AG09309 (cell line): ENCODE measurements at places on chromosomes 5 and 9.

DNA sequence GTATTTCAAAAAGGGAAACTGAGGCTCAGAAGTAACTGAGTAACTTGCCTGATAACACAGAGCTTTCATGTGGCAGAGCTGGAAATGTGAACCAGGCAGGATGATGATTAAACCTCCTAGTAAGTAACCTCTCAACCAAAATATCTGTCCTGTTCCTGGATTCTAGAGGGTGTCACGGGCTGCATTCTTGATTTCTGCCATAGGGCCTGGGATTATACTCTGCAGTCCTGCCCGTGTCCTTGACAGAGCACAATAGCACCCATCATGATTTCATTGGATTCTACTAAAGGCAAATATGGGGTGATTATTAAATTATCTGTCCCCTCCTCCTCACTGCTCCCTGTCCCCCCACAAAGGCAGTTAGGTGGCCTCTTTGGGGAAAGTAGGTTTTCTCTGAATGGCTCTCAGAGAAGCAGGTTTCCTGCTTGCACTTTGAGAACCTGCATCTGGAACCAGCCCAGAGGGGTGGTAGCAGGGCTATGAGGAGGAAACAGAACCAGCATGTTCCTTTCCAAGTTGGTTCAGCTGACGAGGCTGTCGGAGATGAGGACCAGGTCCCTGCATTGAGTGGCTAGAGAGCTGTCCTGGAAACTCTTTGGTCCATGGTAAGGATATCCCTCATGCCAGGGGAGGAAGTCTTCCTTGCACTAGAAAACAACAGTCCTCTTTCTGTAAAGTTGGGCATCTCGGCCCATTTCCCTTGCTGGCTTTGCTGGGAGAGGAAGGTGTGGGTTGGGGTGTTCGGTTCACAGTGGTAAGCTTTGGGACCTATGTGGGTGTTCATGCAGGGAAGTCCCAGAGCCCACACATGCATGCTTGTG lies 36.6 kb downstream of the PPARGC1B start:
- DNase-seq: no peak

DNA sequence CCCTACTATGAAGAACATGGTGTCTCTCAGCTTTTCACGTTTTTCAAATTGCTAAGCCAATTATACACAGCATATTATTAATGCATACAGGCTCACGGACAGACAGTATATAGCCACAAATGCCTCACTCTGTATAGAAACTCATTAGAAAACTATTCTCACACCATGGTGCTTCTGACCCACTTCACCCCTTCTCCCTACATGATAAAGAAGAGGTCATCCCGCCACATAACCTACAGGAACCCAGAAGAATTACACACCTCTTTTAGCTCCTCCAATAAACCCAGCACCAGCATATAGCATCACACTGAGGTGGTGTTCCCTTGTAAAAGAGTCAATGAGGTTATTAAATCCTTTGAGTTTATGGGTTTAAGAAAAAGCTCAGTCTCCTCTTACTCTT lies 5.6 kb downstream of the TLE1 start:
- no peak for DNase-seq

- no peak for DNase-seq
These were observed 163.1 kb downstream of the ESM1 start for GRCh38 chr5:54822324-54822687.

DNA sequence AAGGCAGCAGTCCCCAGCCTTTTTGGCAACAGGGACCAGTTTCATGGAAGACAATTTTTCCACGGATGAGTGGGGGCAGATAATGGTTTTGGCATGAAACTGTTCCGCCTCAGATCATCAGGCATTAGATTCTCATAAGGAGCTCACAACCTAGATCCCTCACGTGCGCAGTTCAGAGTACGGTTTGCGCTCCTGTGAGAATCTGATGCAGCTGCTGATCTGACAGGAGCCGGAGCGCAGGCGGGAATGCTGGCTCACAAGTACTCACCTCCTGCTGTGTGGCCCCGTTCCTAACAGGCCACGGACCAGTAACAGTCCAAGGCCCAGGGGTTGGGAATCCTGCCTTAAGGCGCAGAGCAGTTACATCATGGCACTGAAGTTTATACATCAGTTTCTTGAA lies 3.3 kb upstream of the BRD3 start:
- no peak for DNase-seq

DNA sequence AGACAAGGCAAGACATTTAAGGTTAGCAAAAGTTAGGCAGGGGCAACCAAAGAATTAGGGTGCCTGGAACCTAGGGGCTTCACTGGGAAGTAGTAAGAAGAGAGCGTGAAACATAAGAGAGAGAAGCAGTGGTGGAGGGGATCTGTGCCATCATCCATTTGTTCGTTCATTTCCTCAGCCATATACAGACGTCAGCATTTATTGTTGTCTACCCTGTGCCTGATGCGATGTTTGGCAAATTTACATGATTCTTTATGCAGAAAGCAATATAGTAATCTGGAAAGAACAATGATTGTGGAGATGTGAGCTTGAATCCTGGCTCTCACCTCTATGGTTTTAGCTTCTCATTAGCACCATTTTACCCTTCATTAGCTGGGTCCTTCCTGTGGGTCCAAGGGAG lies 477.5 kb upstream of the MPDZ start:
- no peak for DNase-seq

DNA sequence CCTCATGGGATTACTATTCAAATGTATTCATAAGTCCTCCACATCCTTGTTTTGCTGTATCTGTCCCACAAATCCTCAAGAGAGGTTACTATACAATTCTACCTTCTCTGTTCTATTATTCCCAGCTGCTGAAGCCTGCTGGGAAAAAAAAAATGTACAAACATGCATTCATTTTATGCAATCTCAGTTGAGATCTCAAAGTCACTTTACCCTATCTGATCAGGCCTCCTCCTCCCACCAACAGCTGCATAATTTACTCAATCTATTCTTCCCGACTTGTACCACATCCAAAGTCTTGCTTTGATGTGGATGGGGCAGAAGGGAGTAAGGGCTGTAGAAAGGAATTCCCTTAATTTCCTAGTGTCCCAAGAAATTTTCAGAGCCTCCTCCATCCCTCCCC lies 28.6 kb downstream of the PSIP1 start:
- no peak for DNase-seq

DNA sequence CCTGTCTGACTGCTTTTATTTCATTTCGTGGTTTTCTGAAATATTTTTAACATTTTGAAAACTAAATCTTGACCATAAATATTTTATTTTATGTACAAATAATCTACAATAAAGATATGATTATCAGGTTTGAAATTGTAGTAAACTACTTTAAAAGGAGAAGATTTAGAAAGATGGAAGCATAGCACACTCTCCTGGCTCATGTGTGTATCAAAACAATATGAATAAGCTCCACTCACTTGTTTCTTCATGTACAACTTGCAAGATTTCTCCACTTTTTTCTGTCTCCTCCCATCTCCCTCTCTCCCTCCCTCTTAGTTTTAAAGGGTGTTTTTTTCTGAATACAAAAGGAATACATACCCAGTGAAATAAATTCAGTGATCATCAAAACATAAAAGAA lies 15.4 kb upstream of the VPS13A start:
- DNase-seq: no peak

DNA sequence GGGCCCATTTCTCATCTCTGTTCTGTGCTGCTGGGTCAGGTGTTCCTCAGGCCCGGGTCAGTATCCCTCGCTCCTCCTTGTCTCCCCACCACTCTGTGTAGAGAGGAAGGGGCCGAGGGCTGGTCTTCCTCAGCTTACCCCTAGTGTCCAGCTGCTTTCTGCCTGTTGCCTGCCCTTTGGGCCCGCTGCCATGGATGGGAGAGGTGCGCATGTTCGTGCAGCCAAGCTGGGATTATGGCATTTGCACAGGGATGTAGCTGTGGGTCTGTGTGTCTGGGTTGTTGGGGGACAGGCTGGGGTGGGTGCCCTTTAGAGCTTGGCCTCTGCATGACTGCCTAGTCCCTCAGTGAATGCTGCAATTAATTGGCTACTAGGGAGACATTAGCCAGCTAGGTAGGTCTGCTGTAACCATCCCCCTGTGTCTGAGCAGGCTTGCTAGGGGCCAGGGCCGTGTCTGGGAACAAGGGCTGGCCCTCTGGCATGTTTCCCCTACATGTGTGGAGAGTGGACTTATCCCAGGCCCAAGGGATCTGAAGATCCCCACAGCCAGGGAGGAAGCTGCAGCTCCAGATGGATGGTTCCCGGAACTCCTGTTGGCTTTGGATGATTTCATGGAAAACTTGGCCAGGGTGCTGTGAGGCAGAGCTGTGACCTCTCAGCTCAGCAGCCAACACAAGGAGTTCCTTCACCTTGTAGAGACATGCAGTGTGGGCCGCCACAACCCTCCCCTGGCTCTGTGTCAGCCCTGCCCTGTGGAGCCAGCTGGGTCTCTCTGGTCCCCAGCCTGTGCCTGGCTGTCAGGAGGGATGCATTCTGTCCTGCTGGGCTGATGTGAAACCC lies 161.9 kb downstream of the MACROH2A1 start:
- no peak for DNase-seq

GRCh38 chr9:69308206-69308931 lies 16.6 kb upstream of the ENTREP1 start:
- DNase-seq: no peak

GRCh38 chr9:127170652-127171051 lies 48.2 kb upstream of the ANGPTL2 start:
- DNase-seq: no peak

DNA sequence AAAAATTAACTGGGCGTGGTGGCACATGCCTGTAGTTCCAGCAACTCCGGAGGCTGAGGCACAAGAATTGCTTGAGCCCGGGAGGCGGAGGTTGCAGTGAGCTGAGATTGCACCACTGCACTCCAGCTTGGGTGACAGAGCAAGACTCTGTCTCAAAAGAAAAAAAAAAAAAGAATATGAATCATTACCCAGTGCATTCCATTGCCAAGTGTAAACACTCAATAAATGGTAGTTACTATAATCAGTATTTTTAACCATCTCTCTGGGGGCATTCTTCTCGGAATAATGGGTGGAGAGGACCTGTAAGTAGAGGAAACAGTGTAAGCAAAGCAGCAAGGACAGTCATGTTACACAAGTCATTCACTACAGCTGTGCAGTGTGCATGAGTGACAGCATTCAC lies 13.8 kb upstream of the RANBP17 start:
- no peak for DNase-seq

DNA sequence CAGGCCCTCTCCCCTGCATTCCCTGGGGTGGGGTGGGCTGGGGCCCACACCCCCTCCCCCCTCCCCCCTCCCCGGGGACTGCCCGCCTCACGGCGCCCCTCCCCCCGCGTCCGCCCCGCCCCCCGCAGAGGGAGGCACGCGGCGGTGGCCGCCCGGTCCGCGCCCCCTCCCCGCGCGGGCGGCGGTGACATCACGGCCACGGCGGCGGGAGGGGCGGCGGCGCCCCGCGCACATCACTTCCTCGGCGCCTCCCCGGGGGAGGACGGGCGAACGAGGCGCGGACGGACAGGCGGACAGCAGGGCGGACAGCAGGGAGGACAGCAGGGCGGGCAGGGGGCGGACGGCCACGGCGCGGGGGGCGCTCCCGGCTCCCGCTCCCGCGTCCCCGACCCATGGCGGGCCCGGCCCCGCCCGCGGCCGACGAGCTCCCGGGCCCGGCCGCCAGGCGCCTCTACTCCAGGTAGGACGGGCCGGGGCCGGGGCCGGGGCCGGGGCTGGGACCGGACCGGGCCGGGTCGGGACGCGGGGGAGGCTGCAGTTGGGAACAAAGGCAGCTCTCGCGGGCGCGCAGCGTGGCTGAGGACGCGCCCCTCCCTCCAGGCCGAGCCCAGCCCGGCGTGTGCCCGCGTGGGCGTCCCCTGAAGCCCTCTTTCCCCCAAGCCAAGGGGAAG lies at the start of gene GPSM1:
TSS of gene GPSM1 (plus strand) at position 236 of the 671 bp plus-strand sequence. CDS start at position 393, 157 bp downstream.
- DNase-seq: no peak

GRCh38 chr5:114101153-114101552 lies 260.7 kb upstream of the KCNN2 start:
- DNase-seq: peak; percentile 16

DNA sequence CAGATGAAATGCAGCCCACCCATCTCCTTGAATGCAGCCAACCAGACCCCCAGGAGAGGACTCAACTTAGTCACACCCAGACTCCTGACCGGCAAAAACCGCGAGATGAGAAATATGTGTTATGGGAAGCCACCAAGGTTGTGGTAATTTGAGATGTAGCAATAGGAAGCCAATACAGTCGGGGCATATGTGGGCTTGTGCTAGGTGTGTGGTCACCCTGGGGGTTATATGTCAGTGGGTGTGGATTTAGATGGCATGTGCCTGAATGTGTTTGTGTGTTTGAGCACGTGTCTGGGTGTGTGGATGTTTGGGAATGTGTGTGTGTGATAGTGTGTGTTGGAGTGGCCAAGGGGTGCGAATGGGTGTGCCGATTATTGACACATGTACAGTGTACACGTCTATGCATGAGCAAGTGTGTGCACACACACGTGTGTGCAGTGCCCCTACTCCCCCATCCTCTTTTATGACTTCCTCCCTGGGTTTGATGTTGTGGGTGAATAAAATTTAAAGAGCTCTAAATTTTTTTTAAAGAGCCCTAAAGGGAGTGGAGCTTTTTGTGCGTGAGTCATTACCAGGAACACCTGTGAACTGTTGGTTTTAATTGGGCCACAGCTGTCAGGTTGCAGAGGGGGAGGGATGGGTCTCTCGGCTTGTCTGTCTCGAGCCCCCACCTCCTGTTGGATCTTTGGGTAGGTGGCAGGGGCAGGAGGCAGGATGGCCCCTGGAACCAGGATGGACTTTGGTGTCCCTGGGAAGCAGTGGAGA lies 86.8 kb downstream of the LHX2 start:
- no peak for DNase-seq

GRCh38 chr5:33604503-33604902 lies 163.7 kb downstream of the TARS1 start:
- DNase-seq: no peak

DNA sequence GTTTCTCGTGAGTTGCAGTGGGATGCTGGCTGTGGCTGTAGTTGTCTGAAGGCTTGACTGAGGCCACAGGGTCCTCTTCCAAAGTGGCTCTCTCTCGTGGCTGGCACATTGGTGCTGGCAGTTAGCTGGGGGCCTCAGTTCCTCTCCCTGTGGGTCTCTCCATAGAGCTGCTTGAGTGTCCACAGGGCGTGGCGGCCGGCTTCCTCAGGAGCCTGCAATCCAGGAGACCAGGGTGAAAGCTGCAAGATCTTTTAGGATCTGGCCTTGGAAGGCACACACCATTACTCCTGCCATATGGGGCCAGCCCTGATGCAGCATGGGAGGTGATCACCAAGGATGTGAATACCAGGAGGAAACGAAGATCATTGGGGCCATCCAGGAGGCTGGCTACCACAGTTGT lies 41.1 kb downstream of the ANKRD33B start:
- no peak for DNase-seq

GRCh38 chr5:83570916-83571315 lies 99.4 kb downstream of the VCAN start:
- DNase-seq: no peak

GRCh38 chr9:127133739-127134167 lies 11.3 kb upstream of the ANGPTL2 start:
- DNase-seq: no peak
